ENCODE measurements at places on chromosomes 2 and 18.

GRCh38 chr2:64017811-64018700 lies 1.2 kb downstream of the VPS54 start:
- DNase-seq, result no peak

GRCh38 chr2:199756211-199756610 lies 94.8 kb downstream of the FTCDNL1 start:
- no peak for DNase-seq

DNA sequence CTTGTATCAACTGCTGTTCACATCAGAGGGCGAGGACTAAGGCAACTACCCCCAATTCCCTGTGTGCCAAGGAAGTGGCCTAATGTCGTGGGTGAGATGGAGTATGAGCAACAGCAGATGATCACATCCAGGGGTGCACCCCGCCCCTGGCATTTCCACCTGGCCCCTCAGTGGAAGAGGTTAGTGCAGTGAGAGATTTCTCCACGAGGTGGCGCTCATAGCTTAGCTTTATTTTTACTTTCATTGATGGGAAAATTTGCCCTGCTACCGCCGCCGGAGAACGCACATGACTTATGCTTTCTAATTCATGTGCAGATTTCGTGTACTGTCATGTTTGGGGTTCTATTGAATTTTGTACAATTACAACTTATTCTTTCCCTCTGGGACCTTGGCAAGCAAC lies 470.6 kb upstream of the MEX3C start:
- peak; percentile 48 for DNase-seq

- no peak for DNase-seq
These were observed 22.1 kb upstream of the PTPN2 start for GRCh38 chr18:12906119-12906518.

DNA sequence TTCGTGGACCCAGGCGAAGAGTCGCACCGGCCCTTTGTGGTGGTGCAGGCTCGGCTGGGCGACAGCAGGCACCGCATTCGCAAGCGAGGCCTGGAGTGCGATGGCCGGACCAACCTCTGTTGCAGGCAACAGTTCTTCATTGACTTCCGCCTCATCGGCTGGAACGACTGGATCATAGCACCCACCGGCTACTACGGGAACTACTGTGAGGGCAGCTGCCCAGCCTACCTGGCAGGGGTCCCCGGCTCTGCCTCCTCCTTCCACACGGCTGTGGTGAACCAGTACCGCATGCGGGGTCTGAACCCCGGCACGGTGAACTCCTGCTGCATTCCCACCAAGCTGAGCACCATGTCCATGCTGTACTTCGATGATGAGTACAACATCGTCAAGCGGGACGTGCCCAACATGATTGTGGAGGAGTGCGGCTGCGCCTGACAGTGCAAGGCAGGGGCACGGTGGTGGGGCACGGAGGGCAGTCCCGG lies 3.5 kb downstream of the INHBB start:
- DNase-seq, result no peak

DNA sequence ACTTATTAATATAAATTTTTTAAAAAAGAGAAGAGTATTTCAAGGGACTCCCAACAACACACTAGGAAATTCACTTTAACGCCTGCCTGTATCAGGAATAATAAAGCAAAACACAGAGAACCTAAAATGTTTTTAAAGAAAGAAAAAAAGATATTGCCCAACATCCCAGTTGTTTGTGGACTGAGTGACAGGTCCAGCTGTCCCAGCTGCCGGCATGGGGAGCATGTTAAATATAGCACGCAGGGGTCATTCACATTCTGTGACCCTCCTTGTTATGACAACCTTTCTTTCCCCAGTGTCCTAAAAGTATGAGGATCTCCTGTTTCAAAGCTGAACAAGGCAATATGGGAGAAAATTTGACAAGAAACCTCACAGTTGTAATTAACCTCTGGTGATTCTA lies 4.4 kb downstream of the KLHL41 start:
- no peak for DNase-seq

DNA sequence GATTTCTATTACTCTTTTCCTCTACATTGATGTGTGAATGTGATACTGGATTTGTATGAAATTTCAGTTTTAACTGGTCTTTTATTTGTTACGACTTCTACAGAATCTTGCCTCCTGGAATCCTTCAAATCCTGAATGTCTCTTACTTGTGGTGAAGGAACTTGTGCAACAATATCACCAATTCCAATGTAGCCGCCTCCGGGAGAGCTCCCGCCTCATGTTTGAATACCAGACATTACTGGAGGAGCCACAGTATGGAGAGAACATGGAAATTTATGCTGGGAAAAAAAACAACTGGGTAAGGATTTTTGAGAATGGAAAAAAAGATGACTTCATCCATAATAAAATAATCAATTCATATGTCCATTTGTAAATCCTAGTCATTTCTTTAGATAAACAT lies 134.6 kb downstream of the BABAM2 start:
- DNase-seq, result no peak

DNA sequence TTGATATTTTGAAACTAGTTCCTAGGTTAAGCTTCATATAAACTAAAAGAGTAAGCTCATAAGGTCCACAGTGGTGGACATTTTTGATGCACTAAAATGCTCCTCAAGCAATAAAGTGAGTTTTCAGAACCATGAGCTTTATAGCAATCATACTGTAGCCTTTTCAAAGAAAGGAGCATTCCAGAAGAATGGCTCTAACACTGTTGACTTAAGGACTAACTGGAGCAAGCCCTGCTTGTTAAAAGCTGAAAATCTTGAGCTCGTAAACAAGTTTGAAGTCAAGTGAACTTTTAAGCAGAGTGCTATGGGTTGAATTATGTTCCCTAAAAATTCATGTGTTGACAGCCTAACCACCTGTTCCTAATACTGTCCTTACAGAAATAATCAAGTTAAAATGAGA lies 38.0 kb downstream of the KYNU start:
- DNase-seq, result no peak

GRCh38 chr18:39781565-39781964 lies 2173.5 kb upstream of the PIK3C3 start:
- no peak for DNase-seq

- DNase-seq, result no peak
These were observed 288.3 kb upstream of the FN1 start for GRCh38 chr2:215724146-215724545.

DNA sequence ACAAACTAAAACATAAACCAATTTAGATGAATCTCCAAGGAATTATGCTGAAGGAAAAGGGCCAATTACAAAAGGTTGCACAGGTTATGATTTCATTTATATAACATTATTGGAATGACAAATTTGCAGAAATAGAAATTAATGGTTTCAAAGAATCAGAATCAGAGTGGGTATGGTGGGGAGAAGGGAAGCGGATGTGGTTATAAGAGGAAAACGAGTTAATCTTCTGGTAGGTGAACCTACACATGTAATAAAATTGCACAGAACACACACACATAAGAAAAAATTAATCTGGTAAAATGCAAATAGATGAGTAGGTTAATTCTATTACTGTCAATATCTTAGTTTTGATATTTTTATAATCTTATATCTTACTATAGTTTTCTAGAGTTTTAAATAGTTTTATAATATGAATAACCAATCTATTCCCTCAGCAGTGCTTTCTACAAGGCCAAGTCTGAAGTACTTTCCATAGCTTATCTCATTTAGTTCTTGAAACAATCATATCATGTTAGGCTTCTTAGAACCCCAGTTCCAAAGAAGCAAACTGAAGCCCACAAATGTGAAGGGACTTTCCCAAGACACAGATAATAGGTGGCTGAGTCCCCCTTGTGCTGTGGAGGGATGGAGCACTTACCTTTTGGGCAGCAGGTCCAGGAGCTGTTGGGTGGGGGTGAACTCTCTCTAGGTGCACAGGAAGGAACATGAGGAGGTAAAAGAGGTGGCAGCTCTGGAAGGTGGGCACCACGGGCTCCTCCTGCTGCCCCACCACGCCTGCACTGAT lies 31.5 kb downstream of the ZNF519 start:
- DNase-seq, result no peak

GRCh38 chr2:21431078-21431477 lies 307.3 kb downstream of the TDRD15 start:
- DNase-seq, result no peak

DNA sequence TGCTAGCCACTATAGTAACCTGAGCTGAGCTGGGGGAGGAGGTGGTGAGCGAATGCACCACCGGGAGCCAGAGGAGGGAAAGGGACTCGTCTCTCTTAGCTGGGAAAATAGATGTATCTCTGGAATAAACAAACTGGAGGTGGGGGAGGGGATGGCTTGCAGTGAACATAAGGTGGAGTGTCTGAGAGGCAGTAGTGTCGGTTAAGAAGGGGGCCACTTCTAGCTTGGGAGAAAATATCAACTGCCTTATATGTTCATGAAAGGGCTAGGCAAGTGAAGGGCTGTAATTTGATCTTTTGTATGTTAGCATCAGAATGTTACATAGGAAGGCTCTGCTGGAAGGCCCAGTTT lies 2.2 kb downstream of the SETBP1 start:
- DNase-seq, result no peak

DNA sequence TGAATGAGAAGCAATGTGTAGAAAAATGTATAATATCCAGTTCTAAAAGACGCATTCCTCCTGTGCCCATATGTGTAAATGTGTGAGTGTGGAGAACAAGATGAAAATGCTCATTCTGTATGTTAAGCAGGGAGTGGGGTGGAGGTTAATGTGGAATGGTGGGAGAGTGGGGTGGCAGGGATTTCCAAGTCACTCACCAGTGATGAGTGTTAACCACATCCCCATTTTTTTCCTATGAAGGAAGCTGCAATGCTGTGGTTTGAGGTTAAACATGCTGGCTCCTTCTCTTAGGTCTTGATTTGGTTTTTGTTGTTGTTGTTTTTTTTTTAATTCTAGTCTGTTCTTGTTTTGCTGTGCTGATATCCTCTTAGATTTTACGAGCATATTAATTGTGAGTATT lies 169.4 kb downstream of the NEDD4L start:
- DNase-seq, result no peak

DNA sequence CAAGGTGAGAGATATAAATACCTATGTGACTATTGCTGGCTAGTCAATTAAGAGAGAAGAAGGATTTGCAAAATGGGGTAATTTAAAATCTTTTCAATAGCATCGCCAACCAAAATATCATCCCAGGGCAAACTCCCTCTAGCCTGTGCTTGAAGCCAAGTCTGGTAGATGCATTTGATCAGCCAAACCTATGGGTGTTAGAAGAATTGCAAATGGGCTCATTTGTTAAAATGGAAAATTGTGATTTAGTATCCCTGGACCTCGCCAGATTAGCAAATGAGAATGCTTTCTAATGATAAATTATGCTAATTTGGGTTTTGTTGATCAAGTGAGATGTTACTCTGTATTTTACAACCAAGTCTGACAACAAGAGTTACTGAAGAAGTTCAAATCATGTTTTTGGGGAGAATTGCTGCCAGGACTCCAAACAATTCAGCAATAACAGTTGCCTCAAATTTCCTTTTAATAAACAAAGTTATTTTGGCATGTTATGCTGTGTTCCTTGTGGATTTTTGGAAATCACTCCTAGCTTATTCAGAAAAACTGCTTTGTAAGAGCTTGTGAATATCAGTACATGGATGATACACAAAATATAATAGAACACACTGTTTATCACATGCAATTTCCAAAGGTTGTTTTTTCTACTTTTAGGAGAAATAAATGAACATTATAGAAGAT lies 272.5 kb upstream of the PARD3B start:
- no peak for DNase-seq

GRCh38 chr2:43391201-43391877 lies 164.9 kb upstream of the ZFP36L2 start:
- DNase-seq, result no peak

DNA sequence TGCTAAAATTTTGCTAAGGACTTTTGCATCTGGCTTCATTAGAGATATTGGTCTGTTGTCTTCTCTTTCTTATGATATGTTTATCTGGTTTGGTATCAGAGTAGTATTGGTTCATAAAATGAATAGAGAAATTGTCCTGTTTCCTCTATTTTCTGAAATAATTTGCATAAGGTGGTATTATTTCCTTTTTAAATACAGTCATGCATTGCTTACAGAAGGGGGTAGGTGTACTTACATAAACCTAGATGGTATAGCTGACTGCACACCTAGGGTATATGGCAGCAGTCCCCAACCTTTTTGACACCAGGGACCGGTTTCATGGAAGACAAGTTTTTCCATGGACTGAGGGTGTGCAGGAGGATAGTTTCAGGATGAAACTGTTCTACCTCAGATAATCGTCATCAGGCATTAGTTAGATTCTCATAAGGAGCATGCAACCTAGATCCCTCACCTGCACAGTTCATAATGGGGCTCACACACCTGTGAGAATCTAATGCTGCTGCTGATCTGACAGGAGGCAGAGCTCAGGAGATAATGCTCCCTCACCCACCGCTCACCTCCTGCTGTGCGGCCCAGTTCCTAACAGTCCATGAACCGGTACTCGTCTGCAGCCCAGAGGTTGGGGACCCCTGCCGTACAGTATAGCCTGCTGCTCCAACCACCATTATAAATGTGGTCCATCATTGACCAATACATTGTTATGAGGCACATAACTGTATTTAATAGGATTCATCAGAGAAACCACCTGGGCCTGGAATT lies 189.2 kb downstream of the FAM210A start:
- DNase-seq, result no peak

DNA sequence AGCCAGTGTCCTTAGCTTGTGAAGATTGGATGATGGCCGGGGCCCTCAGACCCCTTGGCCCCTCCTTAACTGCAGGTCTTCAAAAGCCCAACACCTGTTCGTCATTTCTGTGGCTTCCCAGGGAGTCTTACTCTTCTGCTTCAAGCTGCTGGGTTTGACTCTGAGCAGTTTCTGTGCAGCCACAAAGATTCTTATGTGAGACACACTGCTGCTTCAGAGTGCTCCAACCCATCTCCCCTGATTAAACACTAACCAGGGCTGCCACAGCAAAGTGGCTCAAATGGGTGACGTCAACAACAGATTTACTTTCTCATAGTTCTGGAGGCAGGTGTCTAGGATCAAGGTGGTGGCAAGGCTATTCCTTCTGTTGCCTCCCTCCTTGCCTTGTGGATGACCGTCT lies 40.8 kb downstream of the TSN start:
- no peak for DNase-seq

DNA sequence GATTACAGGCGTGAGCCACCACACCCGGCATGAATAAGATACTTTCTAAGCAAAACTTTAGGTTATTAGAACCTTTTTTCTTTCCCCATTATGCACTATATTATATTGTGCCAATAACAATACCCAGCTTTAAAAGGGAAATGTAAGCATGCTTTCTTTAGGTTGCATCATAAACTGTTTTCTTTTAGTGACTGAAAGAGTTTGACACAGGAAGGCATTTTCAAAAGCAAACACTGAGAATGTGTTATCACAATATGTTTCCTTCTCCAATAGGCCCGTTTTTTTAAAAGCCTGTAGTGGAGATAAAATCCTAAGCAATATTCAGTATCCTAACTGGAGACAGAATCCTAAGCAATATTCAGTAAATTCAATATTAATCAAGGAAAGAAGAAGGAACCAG lies 16.7 kb upstream of the EPB41L5 start:
- DNase-seq, result no peak

DNA sequence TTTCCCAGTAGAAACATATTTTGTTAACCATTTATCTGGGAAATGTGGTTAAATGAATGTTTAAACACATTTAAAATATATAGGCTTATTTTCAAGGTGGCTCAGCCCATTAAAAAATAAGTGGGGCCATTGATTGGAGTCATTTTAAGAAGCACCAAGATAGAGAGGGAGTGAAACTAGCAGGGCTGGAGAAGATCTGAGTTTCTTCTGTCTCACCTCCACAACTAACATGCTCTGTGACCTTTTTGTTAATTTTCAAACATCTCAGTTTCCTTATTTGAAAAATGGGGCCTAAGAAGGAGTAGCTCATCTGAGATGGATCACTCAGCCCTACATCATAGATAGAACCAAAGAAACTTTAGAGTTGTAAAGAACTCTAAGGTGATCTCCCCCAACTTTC lies 254.8 kb downstream of the KCNS3 start:
- DNase-seq, result no peak

GRCh38 chr2:96413323-96413722 lies 77.8 kb downstream of the NCAPH start:
- no peak for DNase-seq
